Gastroesophageal sphincter (tissue), 4 donors: ENCODE measurements at places on chromosomes 5 and 9. TPM values are rescaled to one million over a fixed set of nuclear protein-coding genes. Genes with fewer than 3 reads are reported as not detected.

The ADAMTS16 gene
- 0.94 TPM for total RNA-seq

The LHX3 gene
- total RNA-seq: not detected

The ENTPD8 gene
- total RNA-seq: not detected

The GLRA1 gene
- total RNA-seq: not detected

The OR1Q1 gene
- not detected for total RNA-seq

The DRD1 gene
- not detected for total RNA-seq

The BASP1 gene
- 5.4 TPM for total RNA-seq

The OR1B1 gene
- total RNA-seq: not detected

The CD72 gene
- total RNA-seq: 2.0 TPM
